NB4 (cell line): ENCODE measurements at places on chromosomes 12 and 14.

DNA sequence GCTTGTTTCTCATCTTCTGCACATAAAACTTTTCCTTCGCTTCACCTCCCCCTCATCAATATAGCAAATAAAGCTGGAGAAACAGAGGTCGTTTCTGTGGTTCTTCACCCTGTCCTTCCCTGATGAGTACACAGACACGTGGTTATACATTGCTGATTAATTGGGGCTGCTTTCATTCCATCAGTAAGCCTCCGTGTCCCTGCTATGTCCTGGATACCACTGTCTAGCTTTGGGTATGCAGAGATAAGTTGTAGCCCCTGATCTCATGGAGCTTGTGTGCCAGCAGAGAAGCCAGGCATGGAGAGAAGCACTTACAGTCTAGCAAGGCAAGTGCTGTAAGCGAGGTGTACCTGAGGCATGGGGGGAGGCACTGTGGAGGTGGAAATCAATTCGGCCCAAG is 108.4 kb downstream of the EXOC5 start:
- no peak for DNase-seq

DNA sequence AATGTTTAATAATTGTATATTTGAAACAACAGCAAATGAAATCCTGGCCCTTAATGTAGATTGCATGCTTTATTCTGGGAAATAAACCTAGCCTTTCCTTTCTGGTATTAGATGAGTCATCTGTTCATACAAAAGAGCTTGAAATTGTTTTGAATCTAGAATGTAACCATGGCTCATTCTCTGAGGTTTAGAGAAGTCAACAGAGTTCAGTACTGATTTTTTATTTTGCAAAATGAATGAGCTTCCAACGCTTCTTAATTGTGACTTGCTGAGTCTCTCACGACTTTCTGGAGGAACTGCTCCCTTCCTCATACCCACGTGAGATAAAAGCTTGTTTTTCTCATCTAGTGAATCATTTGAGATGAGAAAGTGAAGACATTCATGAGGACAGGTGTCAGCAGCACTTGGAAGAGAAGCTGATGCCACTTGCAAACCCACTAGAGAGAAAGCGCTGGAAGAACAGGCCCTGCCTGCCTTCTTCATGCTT is 509.6 kb downstream of the VRK1 start:
- no peak for DNase-seq

GRCh38 chr12:131800594-131801135 is 27.5 kb upstream of the MMP17 start:
- DNase-seq, result no peak

DNA sequence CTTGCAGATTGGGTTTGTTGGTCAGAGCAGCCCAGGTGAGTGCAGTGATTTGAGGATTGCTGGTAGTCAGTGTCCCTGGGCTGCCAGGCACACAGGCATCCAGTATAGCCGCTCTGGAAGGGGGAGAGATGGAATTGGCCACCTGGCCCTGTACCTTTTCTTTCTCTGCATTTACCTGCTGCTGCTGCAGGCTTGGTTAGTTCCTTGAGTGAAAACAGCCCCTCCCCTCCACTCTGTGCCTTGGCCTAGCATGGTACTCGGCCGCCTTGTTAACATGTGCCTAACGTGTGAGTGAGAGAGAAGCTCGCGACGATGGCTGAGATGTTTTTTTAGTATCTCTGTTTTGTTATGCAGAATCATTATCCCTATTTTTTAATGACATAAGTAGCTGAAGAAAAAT is 49.3 kb upstream of the AMN start:
- DNase-seq, result no peak

DNA sequence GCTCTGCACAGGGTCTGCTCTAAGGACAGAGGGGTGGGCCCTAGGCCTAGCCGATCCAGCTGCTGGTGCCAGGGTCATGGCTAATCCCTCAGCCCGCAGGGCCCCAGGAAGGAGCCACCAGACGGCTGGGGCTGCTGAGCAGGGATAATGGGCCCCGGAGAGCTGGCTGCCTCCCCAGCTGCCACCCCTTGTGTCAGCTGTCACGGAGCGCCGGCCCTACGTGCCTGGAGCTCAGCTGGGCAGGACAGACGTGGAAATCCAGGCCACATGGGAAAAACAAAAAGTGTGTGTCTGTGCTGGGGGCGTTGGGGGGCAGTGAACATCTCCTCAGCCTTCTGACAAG is 36.2 kb downstream of the CHGA start:
- DNase-seq, result no peak
